ENCODE measurements at places on chromosomes 16 and 17. TPM values are rescaled to one million over a fixed set of nuclear protein-coding genes. Genes with fewer than 3 reads are reported as not detected.

Gene ST6GALNAC2
- 0.30 TPM for total RNA-seq

Gene OTOA
- not detected for total RNA-seq

Gene PMFBP1
- total RNA-seq = not detected

Gene UTP4
- total RNA-seq = 108 TPM

Gene GDPD1
- not detected for total RNA-seq

Gene SRSF2
- 619 TPM for total RNA-seq

Gene GUCY2D
- not detected for total RNA-seq

Gene TNFSF13
- total RNA-seq = 1.7 TPM

Gene NEUROD2
- not detected for total RNA-seq

Gene TP53TG3F
- total RNA-seq = not detected

Measured in MG63 (cell line).